ENCODE measurements at places on chromosomes 6 and 20.

DNA sequence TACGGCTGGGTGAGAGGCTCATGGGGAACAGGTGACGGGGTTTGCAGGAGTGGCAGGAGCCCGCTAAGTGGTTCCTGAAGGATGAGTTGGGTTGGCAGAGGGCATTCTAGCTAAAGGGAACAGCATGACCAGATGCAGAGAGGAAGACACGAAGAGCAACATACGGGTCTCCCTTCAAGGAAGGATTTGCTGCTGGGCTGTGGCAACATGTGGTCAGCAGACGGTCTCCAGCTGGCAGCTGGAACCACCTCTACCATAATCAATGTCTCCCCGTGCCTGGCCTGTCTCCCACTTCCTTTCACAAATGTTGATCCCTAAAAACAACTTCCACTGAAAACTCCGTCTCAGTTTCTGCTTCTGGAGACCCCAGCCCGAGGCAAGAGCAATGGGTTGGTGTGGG lies 80.6 kb upstream of the SULF2 start:
- no peak for DNase-seq

- DNase-seq, result no peak
Observed at GRCh38 chr6:135323202-135323668, 142.1 kb downstream of the MYB start.

DNA sequence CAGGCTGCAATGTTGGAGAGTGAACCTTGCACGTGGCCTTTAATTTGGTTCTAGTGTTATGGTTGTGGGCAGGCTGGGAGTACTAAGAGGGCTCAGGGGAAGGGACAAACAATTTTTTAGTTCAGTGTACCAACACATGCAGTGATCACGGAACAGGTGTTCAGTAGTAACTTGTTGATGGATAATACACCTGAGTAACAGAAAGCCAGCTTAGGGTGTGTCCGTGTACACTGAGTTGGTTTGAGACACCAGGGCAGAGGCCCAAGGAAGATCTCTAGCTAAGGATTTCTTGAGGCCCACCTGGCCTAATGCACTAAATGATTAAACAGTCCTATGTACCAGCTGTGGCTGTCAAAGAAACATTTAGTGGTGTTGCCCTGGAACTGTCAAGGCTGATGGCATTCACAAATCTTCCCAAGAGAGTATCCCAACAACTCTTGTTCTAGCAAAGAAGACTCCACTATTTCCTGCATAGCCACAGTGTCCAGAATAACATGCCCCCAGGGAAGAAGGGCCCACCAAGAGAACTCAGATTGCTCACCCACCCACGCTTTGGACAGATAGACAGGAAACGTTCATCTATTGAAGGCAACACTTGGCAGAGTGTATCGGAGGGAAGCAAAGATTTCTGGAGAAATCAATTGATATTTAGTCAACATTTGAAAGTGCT lies 60.0 kb downstream of the CD83 start:
- DNase-seq, result no peak

GRCh38 chr20:12984863-12985262 lies 23.9 kb upstream of the SPTLC3 start:
- no peak for DNase-seq

- DNase-seq, result no peak
Observed at GRCh38 chr6:6861351-6861894, 246.3 kb upstream of the RREB1 start.

DNA sequence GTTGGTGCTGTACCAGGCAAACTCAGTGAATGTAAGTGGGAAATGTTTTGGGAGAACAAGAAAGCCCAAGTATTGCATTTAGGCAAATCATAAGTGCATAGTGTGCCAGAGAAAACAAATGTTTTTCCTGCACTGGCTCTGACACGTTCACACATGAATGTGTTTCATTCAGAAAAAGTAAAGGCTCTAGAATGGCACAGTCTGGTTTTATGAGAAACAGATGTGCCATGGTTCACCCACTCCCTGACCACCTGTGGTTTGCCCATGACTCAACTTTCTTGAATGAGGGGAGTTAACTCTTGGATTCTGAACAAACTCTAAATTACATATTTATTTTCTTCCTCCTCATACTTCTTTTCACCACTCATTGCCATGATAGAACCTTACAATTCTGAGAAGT lies 126.9 kb downstream of the KCNQ5 start:
- DNase-seq, result no peak

DNA sequence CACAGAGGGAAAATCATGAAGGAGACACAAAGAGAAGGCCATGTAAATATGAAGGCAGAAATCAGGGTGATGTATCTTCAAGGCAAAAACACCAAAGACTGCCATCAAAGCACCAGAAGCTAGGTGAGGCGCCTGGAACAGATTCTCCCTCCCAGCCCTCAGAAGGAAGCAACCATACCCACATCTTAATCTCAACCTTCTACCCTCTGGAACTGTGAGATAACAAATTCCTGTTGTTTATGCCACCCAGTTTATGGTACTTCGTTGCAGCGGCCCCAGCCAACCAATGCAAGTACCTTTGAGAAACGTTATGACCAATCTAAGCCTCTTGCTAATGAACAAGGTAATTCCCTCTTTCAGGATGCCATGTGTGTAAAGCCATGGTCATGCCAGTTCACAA lies 66.2 kb upstream of the STXBP5 start:
- no peak for DNase-seq

DNA sequence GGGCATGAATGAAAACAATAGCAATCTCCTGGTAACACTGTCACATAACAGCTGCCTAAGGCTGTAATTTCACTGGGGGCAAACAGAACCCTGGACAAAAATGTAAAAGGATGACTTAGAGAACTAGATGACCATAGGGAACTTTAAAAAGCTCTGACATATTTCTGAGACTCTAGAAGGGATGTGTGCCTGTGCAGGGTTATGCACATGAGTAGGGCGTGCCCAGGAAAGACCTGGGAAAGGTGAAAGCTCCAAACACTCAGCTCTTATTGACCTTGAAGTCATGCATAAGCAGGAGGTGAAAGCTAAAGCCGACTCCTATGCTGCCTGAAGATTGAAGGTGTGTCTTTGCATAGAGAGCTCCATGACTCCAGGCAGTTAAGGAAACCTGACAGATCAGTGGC lies 118.4 kb upstream of the BTBD3 start:
- DNase-seq, result no peak

DNA sequence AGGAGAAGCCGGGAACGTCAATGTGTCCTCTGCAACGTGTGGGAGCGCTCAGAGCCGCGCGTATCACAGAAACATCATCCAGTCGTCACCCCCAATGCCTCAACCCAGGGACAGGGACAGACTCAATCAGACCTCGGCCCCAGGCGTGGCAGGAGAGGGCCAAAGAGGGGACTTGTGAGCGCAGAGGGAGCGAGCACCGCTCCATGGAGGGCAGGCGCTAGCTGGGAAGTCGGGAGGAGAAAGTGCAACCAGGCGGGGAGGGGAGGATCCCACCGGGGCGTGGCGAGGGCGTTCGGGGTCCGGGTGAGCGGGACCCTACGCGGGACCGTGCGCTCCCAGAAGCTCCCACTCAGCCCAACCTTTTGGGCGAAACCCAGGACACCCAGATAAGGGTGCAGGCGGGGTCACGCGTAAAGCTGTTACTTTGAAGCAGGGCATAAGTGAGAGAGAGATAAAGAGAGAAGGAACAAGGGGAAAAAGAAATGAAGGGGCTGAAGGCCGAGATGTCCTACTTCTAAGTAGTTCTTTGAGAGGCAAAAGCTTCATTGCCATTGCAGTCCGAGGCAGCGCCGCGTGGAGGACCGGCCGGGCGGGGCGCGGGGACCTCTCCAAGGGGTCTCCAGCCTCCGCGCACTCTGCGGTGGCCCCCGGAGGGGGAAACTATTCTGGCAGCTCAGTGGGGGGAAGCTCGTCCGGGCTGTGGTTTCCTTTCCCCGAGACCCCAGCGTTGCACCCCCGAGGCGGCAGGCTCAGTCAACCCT lies 862 bp upstream of the SOBP start:
- peak; percentile 25 for DNase-seq

DNA sequence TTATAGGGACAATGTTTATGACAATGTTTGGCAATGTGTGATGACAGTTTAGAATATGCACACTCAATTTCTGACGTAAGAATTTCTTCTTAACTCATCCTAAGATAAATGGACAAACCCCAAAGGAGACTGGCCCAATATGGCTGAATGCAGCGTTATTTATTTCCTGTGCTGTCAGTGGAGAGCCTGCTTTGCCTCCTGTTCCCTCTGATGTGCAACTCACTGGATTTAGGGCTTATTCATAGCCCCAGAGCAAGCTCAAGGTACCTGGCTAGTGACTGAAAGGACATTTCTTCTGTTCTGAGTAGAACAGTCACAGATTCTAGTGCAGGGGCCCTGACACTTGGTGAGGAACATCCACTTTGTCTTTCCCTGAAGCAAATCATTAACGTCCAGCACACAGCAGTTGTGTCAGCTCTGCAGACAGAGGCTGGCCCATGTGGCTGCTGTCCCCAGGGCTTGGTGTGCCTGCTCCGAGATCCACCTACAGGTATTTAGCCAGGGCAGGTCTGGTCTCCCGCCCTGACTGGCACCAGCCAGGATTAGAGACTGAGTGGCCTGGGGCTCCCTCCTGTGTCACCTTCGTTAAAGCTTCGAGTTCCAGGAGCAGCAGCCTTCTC lies 64.8 kb downstream of the FARS2 start:
- no peak for DNase-seq

- no peak for DNase-seq
Observed at GRCh38 chr6:12051861-12052368, 39.8 kb downstream of the HIVEP1 start.

GRCh38 chr6:101705866-101706265 lies 312.4 kb downstream of the GRIK2 start:
- DNase-seq, result no peak

GRCh38 chr20:2244993-2245392 lies 50.8 kb upstream of the TGM3 start:
- no peak for DNase-seq

DNA sequence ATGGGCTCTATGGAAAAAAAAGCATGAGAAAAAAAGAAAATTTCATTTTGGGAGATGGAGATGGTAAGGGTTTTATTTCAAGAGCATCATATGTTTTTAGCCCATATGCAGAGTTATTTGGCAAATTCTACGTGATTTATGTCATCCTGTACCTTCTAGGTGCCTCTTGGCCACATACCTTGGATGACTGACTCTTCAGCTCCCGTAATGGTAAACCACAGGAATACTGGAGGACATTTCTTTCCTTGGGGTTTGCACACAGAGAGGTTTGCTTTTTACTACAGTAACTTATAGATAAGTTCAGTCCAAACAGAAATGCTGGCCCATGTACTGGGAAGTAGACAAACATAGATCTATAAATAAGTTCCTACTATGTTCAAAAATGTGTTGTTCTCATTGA lies 132.2 kb downstream of the SH3BGRL2 start:
- no peak for DNase-seq

- DNase-seq, result peak; percentile 95
Observed at GRCh38 chr6:121382467-121383121, 48.3 kb upstream of the TBC1D32 start.

DNA sequence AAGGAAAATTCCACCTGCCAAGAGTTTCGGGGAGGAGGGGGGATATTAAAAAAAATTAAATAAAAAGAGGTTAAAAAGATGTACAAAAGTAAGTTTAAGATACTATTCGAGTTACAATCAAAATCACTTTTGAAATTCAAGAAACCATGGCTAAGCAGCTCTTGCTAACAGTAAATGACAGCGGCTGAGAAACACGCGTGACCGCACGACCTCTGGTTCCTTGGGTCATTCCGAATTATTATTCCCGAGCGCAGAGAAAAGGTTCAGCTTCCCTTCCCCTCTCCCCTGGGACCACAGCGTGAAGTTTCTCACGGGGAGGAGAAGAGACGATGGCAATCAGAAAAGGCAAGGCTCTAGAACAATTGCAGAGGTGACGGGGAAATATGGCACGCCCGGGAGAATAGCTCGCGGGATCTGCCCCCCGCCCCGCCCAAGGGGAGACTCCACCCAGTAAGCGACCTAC lies 496 bp downstream of the TMEM242 start:
- peak; percentile 92 for DNase-seq

DNA sequence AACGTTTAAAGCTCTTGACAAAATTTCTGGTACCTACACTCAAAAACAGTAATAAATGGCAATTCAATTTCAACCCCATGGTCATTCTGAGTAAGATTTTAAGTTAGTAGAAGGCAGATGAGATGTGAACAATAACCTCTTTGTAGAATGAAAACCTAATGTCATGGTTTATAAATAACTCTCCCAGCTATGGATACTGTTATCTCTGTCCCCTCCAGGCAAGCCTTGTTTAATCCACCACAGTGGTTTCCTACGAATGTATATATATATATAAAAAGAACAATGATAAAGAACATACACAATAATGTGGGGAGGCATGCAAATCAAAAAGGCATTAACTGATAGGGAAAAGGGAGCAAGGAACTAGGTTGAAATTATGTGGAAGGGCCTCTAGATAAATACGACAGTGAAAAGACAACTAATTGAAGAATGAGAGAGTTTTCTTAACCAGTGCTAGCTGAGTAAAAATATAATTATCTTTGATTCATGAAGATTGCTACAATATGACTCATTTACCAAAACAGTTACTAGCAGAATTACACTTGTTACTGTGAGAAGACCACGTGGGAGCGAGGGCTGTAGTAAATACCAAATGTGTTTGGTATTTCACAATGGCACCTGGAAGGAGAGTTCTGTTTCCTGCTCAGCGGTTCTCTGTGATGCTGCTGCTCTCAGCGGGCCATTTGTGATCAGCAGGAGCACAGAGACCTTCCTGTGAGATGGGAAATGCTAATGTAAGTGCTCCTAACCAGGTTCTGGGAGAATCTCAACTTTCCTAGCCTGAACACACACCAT lies 173.7 kb downstream of the MBOAT1 start:
- DNase-seq, result no peak

GRCh38 chr20:2767768-2768631 lies 32.4 kb downstream of the CPXM1 start:
- DNase-seq, result no peak

- DNase-seq, result no peak
Observed at GRCh38 chr6:150008588-150008987, 16.7 kb downstream of the RAET1L start.

DNA sequence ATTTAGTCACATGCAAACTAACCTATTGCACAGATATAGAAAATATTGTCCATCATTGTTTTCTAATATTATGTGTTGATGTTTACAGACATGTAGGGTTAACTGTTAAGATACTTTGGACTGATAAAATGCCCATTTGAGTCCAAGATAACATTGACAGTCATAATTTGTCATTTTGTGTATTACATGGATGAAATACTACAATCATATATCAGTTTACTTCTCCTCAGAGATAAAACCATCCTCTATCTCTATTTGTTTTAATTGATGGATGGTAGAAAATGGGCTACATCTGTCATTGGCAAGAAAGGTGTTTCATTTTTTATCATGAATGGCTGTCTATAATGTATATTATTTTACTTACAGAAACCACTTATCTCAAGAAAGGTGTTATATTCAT lies 6.2 kb downstream of the EPHA7 start:
- no peak for DNase-seq

GRCh38 chr6:149646599-149646998 lies 1.9 kb downstream of the KATNA1 start:
- no peak for DNase-seq

GRCh38 chr6:7311917-7312615 lies 933 bp downstream of the SSR1 start:
- DNase-seq, result no peak

GRCh38 chr6:144729502-144729901 lies 444.4 kb downstream of the UTRN start:
- DNase-seq, result no peak

- DNase-seq, result no peak
Observed at GRCh38 chr20:6678101-6678500, 89.4 kb upstream of the BMP2 start.

Data from mucosa of descending colon (tissue), 3 donors.